ENCODE measurements at places on chromosomes 3 and 15.

DNA sequence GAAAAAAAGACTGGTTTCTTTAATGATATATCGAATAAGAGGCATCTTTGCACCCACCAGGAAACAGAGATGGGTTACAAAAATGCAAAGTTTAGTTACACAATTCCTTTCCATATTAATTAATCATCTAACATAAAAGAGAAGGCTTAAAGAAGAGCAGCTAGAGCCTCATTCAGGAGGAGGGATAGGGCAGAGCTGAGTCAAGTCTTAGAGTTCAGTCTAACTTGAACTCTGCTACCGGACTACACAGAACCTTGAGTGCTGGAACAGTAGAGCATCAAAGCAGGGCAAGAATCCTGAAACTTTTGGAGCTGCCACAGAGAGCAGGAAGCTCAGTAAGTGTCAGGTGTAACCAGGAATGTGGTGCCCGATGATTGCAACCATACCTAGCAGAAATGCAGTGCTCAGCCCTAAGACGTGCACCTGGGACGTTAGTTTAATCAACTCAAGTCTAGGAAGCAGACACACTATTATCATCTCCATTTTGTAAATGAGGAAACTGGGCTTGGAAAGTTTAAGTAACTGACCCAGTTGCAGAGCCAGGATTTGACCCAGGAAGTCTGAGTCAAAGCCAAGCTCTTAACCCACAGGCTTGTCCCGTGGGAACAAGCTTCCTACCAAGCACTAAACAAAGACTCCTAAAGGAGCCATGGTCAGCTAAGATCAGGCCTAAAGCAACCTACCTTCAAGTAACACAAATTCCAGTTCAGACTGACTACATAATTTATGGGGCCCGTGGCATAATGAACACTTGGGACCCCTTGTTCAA lies 187.4 kb downstream of the FOXP1 start:
- no peak for DNase-seq

DNA sequence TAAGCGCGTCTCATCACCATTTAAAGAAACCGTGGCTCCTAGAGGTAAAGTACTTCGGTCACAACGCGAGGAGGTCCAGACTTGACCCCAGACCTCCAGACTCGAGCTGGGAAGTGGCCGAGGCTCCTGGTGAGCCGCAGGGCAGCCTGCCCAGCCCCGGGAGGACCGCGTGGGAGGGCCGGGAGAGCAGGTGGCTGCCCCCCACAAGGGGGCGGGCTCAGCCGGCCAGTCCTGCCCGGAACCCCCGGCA lies at the start of gene SLC27A2:
Gene SLC27A2 (plus strand): TSS at position 228 of the 250 bp plus-strand sequence. CDS start 232 bp downstream, outside the sequence.
- DNase-seq: no peak

DNA sequence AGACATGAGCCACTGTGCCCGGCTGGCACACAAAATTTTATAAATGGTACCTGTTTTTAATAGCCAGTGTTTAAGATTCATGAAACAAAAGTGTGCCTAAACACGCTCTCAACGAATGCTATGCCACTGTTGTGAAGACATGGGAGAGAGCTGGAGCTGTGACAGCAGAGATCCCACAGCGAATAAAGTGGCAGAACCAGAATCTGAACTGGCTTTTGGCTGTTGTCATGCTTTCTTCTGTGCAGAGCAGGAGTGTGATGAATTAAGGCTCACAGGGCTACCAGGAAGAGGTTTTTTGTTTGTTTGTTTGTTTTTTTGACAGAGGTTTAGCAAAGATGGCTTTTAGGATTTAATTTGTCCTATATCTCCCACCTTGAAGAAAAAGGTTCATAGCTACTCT lies 14.5 kb downstream of the PTPRG start:
- no peak for DNase-seq

GRCh38 chr15:80152896-80153876 lies at the start of gene FAH:
Gene FAH, plus strand, starts transcription at chr15:80152999. Its CDS starts 56 bp downstream, at chr15:80153055.
- peak; percentile 59 for DNase-seq

DNA sequence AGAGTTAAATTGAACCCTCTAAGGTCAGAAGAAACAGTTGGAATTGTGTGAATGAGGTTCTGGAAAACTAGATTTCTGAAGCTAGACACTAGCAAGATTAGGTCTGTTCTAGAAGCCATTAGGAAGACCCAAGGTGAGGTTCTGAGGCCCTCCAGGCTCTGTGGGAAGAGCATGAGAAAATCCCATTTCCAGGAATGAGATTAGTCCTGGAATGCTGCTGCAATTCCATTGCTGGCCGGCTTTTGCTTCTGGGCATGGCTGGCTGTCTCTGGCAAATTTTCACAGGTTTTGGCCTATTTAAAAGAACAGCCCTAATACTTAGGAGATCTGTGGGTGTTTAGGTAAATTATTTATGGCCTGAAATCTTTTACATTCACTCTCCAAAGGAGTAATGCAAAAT lies 26.9 kb upstream of the PYDC2 start:
- no peak for DNase-seq

DNA sequence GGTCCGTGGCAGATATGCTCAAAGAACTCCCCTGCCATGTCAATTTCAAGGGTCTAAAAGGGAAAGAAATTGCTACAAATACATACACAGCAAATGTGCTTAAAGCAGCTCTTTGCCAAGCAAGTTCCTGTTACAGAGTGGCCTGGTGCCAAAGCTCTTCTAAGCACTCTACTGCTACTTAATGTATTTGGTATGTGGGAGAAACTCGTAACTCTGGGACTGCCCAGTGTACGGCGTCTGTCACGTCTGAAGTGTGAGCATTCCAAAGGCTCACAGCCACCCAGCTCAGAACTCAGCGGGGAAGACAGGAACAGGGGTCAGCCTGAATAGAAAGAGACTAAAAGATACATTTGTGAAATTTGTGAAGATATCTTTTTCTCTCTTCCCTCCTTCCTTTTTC lies 54.6 kb downstream of the RBMS3 start:
- DNase-seq: no peak

DNA sequence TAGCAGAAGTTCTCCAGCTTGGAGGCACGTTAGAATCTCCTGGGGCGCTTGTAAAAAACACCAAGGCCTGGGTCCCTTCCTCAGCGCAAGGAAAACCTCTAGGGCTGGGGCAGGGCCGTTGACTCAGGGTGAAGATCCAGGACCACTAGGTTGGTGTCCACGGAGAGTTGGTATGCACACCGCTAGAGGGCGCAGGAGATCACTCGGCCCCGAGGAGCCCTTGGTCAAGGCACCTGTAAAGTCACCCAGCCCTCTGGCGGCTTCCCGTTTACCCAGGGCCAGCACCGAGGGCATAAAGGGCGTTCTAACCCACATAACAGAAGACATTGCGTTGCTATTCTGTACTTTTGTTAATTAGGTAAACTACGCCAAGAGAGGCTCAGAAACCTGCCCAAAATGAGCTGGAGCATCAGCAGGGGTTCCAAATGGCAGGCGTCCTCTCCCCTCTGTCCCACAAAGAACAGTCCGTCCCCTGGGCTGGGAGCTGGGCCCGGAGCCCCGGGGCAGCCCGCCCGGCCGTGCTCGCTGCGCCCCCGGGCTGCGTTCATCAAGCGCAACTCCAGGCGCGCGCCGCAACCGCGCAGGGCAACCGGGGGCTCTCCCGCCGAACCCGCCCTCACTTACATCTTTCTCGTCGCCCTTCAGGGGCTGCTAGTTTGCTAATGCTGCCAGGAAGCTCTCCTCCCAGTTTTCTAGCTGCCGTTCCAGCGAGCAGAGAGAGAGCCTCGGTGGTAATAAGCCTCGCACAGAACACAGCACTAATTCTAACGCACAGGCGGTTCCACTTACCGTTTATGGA lies 332.1 kb downstream of the ARRDC4 start:
- peak; percentile 59 for DNase-seq

DNA sequence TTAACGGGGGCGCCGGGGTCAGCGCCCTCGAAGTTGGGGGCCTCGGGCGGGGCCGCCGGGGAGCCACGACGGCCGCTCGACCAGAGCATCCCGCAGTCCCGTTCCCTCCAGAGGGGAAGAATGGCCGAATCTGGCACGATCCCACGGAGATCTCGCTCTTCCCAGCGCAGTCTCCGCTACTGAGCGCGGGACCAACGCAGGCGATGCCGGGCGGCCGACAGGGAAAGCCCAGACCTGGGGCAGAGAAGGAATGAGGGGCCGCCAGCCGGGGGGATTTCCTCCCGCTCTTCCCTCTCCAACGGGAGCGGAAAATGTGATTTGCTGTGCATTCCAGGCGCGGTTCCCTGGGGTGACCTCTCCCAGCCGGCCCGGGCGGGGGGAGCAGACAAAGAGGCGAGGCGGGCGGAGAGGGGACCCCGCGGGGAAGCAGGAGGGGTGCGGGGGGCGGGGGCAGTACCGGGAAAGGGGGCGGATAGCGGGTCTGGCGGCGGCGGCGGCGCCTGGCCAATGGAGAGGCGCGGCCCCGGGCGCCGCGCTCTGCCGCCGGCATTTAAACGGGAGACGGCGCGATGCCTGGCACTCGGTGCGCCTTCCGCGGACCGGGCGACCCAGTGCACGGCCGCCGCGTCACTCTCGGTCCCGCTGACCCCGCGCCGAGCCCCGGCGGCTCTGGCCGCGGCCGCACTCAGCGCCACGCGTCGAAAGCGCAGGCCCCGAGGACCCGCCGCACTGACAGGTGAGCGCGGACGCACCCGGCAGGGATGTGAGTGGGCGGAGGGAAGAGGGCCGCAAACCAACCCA lies at the start of gene GREM1:
Gene GREM1 (plus strand): TSS at position 579 of the 801 bp plus-strand sequence. CDS start 12,687 bp downstream, outside the sequence.
- peak; percentile 40 for DNase-seq

GRCh38 chr3:142348460-142348859 lies 99.4 kb downstream of the XRN1 start:
- DNase-seq: no peak

DNA sequence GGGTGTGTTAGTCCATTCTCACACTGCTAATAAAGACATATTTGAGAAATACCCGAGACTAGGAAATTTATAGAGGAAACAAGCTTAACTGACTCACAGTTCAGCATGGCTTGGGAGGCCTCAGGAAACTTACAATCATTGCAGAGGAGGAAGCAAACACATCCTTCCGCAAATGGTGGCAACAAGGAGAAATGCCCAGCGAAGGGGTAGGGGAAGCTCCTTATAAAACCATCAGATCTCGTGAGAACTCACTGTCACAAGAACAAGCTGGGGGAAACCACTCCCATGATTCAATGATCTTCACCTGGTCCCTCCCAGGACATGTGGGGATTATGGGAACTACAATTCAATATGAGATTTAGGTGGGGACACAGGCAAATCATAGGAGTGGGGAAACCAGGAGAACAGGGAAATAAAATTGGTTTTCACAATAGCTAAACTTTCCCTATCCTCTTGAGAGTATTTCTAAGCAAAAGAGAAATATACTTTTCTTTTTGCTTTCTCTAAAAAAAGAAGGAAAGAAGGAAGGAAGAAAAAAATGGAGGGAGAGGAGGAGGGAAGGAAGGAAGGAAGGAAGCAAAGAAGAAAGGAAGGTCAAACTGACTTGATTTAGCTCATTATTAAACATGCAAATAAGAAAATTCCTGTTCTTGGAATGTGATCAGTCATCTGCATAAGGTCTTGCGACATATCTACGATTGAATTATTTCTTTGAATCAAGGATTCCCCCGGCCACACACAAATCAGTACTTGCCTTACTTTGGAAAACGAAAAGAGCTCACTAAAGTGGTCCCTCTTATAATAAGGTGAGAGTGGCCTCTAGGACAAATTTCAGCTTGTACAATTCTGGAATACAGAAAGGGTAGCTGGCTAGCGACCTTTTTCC lies 75.2 kb downstream of the LIPC start:
- DNase-seq: no peak

DNA sequence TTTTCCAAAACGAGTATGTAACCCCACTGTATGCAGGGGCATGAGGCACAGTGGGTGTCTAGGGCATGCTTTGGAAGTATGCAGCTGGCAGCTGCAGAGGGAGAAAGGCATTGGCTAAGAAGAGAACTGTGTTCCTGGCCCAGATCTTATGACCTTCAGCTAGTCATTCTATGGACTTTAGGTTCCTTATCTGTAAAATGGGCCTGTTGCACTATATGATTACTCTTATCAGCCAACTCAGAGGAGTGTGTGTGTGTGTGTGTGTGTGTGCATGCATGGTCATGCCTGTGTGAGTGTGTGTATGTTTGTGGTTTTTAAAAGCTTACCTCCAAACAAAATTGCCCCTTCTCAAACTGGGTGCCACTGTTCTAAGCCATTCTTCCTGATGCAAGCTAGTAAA lies 27.4 kb upstream of the CHST2 start:
- DNase-seq: no peak

DNA sequence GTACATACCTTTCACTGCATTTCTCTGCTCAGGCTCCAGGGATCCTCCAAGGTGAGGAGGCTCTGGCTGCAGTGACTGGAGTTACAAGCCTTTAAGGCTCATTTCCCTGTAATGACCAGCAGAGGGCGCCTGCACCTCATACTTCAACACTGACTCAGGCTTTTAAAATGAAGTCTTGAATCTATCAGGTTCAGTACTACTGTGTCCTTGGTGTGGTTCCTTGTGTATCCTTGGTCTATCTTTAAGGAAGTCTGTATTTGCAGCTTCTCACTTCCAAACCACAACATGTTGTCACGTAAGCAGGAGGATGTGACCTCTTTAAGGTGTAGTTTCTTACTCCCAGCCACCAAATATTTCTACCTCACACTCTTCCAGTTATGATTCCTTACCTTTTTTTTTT lies 122.5 kb upstream of the ZBED2 start:
- peak; percentile 65 for DNase-seq

DNA sequence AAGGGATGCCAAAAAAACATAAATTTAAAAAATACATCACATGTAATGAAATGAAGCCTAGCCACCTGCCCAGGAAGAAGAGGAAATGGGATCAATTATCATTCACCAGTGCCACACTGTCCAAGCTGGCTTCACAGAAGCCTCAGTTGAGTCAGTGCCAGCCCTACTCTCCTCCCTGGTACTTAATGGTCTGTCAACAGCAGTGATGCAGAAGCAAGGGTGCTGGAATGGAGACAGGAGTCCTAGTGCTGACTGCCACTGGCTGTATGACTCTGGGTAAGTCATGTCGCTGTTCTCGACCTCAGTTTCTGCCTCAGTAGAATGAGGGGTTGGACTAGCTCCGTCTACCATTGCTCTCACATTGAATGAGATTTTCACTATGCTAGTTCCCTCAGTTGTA lies 78.5 kb upstream of the LARS2 start:
- DNase-seq: no peak

GRCh38 chr3:134810850-134811249 lies 15.8 kb downstream of the EPHB1 start:
- DNase-seq: no peak

DNA sequence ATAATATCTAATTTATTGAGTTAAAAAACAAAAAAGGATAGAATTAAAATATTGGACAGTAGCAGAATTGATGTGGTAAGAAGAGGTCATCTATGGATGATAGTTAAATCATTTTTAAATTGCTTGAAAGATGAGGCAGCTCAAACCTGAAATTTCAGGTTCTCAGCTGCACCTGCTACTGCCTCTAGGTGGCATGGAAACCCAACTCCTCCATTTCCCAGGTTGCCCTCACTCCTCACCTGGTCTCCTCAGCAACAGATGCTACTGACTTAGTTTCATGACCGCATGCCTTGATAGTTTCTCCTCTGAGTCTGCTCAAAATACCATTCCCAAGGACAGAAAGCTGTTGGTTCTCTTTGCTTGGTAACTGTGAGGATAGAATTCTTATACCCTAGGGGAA lies 148.1 kb downstream of the ABHD5 start:
- DNase-seq: no peak

- no peak for DNase-seq
These were observed 108.9 kb downstream of the LRTM1 start for GRCh38 chr3:54818942-54819341.

- no peak for DNase-seq
These were observed 6.2 kb downstream of the THSD4 start for GRCh38 chr15:71121442-71121841.

All from dorsolateral prefrontal cortex (tissue), 122 donors.